Stimulated activated CD8-positive, alpha-beta memory T cell treated with anti-CD3 and anti-CD28 coated beads, Interleukin-2, amount 100 ng/mL, for 1 hour (primary cell): ENCODE measurements at places on chromosomes 6 and 20.

GRCh38 chr20:5482791-5483190, 166.0 kb upstream of the PROKR2 start:
- no peak for DNase-seq

DNA sequence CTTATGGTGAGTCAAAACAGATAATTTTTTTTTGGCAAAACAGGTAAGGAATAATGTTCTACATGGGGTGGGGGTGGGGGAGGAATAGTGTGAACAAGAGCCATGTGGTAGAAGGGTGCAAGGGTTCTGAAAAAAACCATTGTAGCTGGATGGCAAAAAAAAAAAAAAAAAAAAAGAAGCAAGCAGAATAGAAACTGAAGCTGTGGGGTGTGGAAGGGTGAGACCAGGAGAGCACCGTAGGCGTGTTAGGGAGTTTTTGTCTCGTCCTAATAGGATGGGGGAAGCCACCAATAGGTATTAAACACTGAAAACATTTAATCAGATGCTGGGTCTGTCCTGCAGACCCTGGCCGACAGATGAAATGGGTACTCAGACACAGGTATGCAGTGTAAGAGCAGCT, 110.1 kb downstream of the ADTRP start:
- no peak for DNase-seq

- no peak for DNase-seq
Measured at GRCh38 chr6:156953479-156954146, 176.4 kb downstream of the ARID1B start.

GRCh38 chr20:21376626-21377025, 20.7 kb downstream of the NKX2-4 start:
- no peak for DNase-seq

- no peak for DNase-seq
Measured at GRCh38 chr6:160273196-160273595, 14.6 kb upstream of the SLC22A2 start.

DNA sequence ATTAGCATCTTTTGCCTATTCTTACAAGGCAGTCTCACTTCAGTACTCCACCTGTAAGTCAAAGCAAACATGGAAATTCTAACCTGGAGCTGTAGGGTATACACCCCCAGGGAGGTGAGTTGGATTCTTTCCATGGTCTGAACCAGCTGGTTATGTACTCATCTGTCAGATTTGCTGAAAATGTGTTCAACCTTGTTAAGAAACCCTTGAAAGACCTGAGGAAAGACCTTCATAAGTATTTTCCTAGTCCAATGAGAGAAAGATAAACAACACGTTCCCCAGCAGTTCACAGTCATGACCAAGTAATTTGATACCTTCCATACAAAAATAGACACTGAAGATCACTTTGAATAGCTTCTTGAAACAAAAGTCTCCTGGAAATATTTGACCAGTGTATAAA, 42.5 kb downstream of the ID4 start:
- no peak for DNase-seq

GRCh38 chr20:23049201-23050075, at the start of gene THBD:
THBD (minus strand) TSS chr20:23049672; CDS start chr20:23049504, 168 bp downstream.
- DNase-seq: no peak

DNA sequence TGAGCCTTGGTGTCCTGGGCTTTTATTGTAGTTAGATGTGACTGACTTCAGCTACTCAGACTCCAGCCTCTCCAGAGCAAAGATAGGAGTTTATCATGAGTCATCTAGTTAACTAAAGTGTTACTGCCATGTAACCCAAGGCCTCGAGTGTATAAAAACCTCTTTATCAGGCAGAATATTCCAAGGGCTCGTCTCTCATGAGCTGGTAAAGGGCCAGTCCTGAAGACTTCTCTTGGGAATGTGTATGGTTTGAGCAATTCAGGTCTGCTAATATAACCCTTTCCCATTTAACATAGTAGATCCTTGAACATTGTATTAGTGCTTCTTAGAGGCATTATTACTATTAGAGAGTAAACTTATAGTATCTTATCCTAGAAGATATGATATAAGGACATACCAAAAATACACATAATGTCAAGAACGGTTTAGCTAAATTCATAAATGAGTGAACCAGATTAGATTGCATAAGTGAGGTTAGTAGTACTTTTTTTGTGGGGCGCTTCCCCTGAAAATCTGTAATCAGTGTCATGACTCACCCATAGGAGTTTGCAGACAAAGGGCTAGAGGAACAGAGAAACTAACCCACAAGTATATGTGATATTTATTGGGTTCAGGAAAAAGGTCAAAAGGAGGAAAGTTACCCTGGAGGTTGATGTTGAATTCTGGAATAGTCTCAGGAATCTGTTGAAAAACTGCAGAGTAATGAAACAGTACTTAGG, 16.0 kb downstream of the DSE start:
- no peak for DNase-seq

- DNase-seq: no peak
Measured at GRCh38 chr6:11772109-11772825, 6.3 kb downstream of the ADTRP start.

GRCh38 chr6:144158133-144158532, 7.8 kb downstream of the STX11 start:
- DNase-seq: no peak

GRCh38 chr6:6907286-6907685, 200.5 kb upstream of the RREB1 start:
- no peak for DNase-seq

DNA sequence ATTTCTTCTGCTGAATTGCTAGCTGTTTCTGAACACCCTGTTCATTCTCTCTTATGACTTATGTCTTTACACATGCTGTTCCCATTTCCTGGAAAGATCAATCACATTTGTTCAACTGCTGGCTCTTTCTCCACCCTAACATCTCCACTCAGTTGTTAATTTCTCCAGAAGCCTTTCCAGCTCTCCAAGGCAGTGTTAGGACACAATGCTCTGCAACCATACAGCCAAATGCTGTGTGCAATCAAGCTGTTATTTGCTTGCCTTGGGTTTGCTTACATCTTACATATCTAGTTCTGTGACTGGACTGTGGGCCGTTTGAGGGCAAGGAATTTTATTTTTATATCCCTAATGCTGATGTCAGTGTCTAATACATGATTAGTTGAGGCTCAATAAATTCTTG, 24.2 kb upstream of the CITED2 start:
- no peak for DNase-seq

GRCh38 chr6:132959639-132960326, 145.4 kb downstream of the RPS12 start:
- DNase-seq: no peak
